Heart left ventricle (tissue), 16 donors: ENCODE measurements at places on chromosomes 16 and 17.

GRCh38 chr16:8826278-8826879, 28.7 kb downstream of the PMM2 start:
- DNase-seq: no peak

GRCh38 chr17:29825604-29826003, 104.4 kb downstream of the SSH2 start:
- no peak for DNase-seq

DNA sequence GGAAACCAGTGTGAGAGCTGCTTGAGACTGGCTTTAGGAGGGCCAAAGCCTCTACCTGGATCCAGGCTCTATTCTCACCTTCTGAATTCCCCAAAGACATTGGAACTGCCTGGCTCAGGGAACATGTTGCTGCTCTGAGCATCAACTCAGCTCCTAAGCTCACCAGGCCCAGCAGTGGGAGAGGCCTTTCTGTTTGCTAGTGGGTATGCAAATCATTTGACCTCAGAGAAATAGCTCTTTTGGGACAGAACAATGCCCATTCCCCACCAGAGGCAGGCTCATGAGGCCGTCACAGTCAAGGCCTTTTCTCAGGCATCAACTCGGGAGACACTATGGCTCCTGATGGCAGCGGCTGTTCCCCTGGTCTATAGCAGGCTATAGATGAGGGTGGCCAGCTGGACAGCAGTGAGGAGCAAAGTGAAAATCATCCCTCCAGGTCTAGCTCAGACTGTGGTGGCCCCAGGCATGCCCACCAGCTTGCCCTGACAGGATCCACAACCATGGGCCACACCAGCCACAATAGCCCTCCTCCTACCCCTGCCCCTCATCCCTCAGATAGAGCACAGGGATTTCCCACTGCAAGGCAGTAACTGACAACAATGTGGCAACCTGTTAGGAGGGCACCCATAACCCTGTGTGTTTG, 30.4 kb upstream of the GFOD2 start:
- DNase-seq: no peak

GRCh38 chr17:46889519-46889918, 33.4 kb upstream of the GOSR2 start:
- no peak for DNase-seq

DNA sequence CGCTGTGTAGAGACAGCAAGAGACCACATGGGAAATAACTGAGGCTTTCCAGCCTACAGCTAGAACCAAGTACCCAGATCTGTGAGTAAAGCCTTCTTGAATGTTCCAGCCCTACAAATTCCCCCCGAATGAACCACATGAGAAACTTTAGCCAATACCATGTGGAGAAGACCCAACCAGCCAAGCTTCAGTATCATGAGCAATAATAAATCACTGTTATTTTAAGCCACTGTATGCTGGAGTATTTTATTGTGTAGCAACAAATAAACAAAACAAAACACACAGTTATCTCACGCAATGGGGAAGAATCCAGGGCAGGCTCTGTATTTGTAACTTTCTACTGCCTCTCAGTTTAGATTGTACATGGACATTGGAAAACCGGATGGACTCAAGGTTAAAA, 426.2 kb downstream of the CDH11 start:
- DNase-seq: no peak

GRCh38 chr17:63834431-63835166, 7.1 kb upstream of the FTSJ3 start:
- DNase-seq: no peak
